ENCODE measurements at places on chromosomes 13 and 19.

DNA sequence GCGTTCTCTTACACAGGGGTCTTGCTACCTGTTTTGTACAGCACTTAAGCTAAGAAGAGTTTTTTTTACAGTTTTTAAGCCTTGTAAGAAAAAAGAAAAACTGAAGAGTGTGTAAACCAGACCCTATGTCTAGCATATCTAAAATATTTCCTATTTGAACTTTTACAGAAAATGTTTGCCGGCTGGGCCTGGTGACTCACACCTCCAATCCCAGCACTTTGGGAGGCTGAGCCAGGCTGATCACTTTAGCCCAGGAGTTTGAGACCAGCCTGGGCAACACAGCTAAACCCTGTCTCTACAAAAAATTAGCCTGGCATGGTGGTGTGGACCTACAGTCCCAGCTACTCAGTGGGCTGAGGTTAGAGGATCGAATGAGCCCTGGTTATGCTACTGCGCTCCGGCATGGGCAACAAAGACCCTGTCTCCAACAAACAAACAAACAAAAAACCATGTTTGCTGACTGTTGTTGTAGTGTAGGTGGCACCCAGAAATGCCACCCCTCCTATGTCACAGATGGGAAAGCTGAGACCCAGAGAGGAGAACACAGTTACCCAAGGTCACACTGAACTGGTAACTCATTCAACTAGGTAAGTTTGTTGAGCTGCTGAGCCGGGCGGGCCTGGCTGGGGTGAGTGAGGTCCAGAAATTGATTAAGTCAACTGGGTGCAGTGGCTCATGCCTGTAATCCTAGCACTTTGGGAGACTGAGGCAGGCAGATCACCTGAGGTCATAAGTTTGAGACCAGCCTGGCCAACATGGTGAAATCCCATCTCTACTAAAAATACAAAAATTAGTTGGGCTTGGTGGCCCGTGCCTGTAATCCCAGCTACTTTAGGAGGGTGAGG, 1.9 kb upstream of the VASP start:
- DNase-seq: no peak

DNA sequence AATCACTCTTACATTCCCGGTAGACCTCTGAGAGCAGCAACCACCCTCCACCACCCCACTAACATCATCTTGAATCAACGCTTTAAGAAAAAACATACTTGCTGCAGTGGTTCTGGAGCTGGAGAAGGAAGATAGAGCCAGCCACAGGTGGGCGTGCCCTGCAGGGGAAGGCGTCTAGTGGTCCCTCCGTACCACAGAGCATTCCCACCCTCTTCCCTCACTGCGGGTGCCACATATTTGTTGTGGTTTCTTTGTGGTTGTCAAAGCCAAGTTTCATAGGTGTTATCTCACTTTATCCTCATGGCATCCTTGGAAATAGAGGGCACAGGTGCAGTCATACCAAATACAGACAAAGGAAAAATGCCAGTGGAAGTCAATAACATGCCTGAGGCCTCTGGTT, 22.2 kb downstream of the COL4A2 start:
- no peak for DNase-seq

DNA sequence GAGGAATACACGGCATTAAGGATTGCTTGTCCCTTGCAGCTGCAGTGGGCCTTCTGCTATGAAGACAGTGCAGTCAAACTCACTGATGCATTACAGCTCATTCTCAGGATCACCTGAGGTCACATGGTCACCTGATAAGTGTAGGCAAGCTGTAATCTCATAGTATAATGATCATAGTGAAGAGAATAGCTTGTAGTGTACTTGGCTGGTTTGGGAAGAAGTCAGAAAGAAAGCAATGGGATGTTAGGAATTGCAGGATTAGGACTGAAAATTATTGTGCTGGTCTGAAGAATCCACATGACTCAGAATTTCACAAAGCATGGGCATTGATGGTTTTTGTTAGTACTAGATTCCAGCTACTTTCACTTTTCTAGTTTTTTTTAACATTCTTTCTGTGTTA, 76.7 kb downstream of the MBNL2 start:
- no peak for DNase-seq

DNA sequence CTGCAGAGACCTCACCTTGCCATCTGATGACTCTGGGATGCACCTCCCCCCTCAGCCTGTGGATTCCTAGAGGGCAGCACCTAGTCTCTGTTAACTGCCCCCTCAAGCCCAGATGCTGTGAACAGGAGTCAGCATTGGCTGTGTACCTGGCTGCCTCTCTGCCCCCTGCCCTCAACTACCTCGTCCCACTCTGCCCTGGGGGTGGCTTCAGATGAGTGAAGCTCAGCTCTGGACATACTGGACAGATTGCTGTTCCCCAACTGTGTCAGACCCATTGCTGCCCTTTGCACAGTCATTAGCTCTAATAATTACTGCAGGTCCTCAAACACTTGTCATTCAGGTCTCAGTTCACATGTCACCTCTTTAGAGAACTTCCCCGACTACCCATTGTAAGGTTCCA, 182.1 kb upstream of the TSHZ3 start:
- DNase-seq: no peak

- no peak for DNase-seq
Measured at GRCh38 chr19:55693336-55693974, 18.4 kb downstream of the EPN1 start.

- no peak for DNase-seq
Measured at GRCh38 chr19:447816-448560, 12.8 kb downstream of the SHC2 start.

GRCh38 chr19:53795019-53795418, 29.1 kb downstream of the NLRP12 start:
- DNase-seq: no peak

GRCh38 chr13:105428811-105429210, 1106.7 kb downstream of the EFNB2 start:
- no peak for DNase-seq

- no peak for DNase-seq
Measured at GRCh38 chr19:42501733-42502132, 26.5 kb downstream of the CEACAM1 start.

- DNase-seq: peak; percentile 79
Measured at GRCh38 chr19:4911786-4912672, 2.7 kb downstream of the UHRF1 start.

DNA sequence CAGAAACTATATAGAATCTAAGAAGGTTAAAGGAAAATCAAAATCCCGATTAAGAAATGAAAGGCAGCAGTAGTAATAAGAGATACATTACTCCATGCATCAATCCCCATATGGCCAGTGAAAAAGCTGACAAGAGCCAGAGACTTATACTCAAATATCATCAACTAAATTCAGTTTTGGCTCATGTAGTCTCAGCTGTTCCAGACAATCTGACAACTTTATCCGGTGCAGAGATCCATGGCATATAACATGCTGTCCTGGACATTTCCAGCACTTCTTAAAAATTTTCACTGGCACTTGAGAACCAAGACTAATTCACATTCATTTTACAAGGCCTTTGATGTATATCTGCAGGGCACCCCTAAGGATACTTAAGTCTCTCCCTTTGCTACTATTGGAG, 255.7 kb upstream of the KLHL1 start:
- DNase-seq: no peak

DNA sequence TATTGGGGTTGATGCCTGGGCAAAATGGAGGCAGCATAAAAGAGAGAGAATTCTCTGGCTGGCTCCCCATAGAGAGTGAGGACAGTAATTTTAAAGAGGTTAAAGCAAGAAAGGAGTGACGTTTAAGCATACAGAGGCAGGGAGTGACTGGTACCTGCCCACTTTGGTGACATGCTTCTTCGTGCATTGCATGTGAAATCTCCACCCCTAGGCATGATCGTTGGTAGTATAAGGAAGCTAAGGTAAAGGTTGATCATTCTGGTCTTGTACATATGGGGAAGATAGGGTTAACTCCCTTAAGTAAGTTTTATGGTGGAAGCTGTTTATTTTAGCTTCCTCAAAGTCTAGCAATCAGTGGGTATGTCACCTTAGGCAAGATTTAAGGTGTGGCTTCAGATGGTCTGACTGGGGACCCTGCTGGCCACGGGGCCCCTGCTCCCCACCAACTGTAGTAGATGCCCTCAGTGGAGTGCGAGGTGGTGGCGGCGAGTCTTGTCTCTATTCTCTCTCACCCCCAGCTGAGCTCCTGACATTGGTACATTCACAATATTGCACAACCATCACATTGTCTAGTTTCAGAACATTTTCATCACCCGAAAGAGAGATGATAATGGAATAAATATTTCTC, 797.5 kb upstream of the SPRY2 start:
- DNase-seq: no peak

GRCh38 chr13:30126903-30127428, 180.4 kb downstream of the KATNAL1 start:
- DNase-seq: no peak

GRCh38 chr19:6828698-6829633, 56.5 kb downstream of the VAV1 start:
- no peak for DNase-seq

GRCh38 chr13:113671066-113672001, 4.3 kb downstream of the GRK1 start:
- no peak for DNase-seq

- no peak for DNase-seq
Measured at GRCh38 chr13:41307884-41308640, 3.0 kb upstream of the NAA16 start.

DNA sequence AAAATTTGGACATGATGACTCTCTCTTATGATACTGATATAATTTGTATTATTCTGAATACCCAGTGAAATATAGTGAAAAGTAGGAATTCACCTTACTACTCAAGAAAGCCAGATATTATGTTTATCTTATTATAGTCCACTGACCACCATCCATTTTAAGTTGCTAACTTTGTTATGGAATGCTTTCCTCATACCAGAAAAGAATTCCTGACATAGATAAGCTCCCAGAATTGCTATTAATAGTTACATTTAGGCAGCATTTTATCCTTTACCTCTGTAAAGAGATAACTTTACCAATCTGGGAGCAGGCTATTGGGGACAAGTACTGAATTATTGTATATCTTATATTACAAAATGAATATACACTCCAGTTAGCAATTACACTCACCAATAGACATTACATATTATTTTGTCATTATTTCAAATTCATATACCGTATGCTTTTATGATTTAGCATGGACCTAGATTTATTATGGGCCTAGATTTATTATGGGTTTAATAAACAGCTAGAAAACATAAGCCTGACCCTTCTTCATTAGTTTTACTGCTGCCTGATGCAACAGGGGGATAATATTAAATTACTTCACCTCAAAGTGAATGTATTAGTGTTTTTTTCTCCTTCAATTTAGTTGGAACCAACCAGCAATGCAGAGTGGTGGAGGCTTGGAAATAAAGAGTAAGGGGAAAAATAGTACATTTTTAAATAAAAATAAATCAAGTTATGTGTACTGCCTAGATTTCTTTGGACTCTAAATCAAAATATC, 1886.1 kb downstream of the PCDH9 start:
- no peak for DNase-seq

DNA sequence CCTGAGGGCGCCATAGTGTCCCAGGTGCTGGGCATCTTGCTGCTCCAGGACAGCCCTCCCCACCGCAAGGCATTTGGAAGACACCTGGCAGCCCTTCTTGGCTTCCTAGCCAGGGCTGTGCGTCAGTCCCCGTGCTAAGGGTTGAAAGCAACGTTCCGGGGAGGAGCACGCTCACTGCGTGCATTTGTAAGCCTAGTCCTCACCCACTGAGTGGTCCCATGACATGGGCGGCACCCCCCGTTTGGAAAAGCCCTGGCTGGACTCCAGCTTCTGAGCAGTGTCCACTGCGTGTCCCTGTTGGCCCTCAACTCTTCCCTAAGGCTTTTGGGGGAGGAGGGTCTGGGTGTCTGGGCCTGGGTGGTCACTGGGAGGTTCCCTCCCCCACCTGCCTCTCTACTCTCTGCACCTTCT, 76.3 kb upstream of the GPR183 start:
- peak; percentile 41 for DNase-seq

DNA sequence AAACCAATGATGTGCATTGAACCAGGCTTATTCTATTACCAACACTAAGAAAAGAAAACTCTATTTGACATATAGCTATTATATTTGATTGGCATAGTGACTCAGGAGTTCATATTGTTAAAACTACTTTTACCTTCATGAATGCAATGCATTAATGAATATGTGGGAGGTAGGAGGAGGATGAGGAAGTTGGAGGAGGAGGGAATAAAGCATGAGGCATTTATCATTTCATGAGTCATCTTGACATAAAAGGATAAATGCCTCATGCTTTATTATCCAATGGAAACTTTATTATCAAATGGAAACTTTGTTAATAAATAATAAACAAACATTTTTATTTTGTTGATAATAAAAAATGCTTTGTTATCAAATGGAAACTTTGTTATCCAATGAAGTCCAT, 116.5 kb downstream of the SPRY2 start:
- DNase-seq: no peak

GRCh38 chr19:50835103-50835784, 1.9 kb upstream of the KLK15 start:
- no peak for DNase-seq

- DNase-seq: no peak
Measured at GRCh38 chr13:22112956-22113745, 442.3 kb downstream of the FGF9 start.

- DNase-seq: no peak
Measured at GRCh38 chr13:98265692-98266551, 88.9 kb upstream of the RNF113B start.

GRCh38 chr19:18109733-18110608, 12.4 kb downstream of the MAST3 start:
- peak; percentile 73 for DNase-seq

- DNase-seq: no peak
Measured at GRCh38 chr19:51319649-51320279, 8.3 kb downstream of the IGLON5 start.

DNA sequence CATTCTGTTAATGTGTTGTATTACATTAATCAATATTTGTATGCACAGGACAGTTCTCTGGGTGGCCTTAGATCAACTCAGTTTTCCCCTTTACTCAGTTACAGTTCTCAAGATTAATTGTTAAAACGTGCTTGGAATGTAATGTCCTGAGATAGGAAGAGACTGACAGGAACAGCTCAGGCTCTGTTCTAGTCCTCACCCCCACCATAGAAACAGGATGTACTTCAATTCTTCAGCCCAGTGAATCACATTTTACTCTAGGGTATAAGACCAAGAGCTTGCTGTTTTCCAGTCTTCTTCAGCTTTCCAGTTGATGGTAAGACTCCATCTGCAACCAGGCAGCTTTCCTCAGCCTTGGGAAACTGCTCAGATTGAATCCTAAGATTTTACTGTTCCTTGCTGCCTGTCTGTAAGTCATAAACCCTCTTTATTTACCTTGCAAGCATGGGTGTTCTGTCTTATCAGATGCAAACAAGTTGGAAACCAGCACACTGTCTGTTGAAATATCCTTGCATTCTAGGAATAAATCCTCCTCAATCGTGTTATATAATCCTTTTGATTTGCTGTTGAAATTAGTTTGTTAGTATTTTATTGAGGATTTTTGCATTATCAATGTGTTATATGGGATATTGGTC, 836.9 kb upstream of the PCDH9 start:
- no peak for DNase-seq

GRCh38 chr19:9903336-9903735, 33.0 kb downstream of the OLFM2 start:
- no peak for DNase-seq
